ENCODE measurements at places on chromosomes 12 and 14.
A peak's percentile ranks its signal among the peaks of the same experiment; 100 is the strongest.

GRCh38 chr12:120264904-120265472, 542 bp downstream of the PXN start:
- no peak for DNase-seq

- DNase-seq = no peak
Observed at GRCh38 chr14:77316872-77317301, 3.8 kb downstream of the POMT2 start.

DNA sequence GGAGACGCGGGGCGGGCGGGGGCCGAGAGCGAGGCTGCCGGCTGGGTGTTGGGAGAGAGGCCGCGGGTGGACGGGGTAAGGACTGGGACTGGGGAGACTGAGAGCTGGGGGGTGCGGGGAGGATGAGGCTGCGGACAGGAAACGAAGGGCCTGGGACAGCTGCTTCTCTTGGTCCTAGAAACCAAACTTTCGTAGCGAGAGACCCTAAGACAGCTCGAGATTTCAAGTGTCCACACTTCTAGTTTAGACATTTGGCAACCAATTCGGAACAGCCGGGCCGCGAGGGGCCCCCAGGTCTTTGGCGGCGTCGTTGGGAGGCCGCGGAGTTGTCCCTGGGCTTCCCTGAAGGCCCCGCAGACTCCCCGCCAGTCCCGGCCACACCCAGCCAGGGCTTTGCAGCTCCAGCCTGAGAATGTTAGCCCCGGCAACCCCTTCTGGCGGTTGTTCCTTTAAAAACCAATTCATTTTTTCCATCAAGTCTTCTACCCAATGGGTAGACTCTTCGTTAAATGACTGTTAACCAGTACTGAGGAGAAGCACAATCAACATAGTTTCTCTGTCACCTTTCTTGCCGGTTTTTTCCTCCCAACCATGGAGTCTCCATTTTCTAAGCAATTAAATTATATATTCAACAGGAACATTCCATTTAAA, 11.5 kb downstream of the NKX2-1 start:
- DNase-seq = no peak

DNA sequence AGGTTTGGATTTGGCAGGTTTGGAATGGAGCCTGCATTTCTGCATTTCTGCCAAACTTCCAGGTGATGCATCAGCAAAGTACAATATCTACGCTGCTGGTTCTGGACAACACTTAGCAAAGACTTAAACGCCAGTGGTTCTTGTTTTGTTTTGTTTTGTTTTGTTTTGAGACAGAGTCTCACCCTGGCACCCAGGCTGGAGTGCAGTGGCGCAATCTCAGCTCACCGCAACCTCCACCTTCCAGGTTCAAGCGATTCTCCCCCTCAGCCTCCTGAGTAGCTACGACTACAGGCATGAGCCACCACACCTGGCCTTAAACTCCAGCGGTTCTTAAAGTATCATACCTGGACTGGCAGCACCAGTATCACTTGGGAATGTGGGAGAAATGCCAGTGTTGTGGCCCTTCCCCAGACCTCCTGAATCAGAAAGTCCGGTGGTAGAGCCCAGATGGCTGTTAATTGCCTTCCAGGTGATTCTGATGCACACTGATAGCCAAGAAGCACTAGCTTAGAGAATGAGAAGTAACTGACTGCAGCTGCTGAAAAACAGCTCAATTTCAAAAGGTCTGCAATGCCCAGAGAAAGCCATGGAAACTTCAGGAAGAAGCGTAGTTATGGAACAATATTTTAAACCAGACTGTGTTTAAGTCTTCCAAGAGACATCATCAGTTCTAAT, 114.8 kb upstream of the FOXN3 start:
- DNase-seq = no peak

- no peak for DNase-seq
Observed at GRCh38 chr12:51839310-51839947, 9.1 kb downstream of the FIGNL2 start.

GRCh38 chr14:57060276-57060955, 208.3 kb downstream of the EXOC5 start:
- no peak for DNase-seq

- peak; percentile 1 for DNase-seq
Observed at GRCh38 chr14:22070119-22070982, 396.7 kb upstream of the OR4E1 start.

- peak; percentile 28 for DNase-seq
Observed at GRCh38 chr12:85923767-85924331, 49.8 kb downstream of the NTS start.

DNA sequence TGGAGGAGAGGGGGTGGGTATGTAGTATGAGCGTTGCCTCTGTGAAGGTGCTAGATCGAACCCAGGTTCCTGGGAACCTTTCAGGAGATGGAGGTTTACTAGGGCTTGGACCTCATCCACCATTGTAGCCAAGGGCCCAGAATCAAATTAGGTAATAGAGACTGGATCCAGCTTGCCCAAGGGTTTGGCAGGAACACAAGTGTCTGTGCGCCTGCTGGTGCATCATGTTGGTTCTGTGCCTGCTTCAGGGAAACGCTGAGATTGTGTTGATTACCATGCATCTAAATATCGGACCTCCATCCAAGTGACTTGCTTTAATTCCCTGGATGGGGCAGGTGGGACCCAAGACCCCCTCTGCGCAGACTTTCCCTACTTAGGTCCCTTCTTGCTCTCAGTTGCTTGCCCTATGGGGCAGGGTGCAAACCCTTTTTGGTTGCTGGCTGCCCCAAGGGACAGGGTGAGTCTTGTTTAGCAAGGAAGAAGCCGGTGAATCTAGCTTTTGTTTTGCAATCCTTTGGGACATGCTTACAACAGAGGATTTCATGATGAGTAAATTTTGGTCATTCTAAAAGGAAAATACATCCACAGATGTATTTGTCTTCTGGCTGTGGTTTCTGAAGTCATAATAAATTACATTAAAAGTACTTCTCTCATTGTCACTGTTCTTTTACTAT, 189.8 kb upstream of the PRICKLE1 start:
- peak; percentile 70 for DNase-seq

- DNase-seq = no peak
Observed at GRCh38 chr12:123760267-123760938, 1.7 kb upstream of the DNAH10 start.

DNA sequence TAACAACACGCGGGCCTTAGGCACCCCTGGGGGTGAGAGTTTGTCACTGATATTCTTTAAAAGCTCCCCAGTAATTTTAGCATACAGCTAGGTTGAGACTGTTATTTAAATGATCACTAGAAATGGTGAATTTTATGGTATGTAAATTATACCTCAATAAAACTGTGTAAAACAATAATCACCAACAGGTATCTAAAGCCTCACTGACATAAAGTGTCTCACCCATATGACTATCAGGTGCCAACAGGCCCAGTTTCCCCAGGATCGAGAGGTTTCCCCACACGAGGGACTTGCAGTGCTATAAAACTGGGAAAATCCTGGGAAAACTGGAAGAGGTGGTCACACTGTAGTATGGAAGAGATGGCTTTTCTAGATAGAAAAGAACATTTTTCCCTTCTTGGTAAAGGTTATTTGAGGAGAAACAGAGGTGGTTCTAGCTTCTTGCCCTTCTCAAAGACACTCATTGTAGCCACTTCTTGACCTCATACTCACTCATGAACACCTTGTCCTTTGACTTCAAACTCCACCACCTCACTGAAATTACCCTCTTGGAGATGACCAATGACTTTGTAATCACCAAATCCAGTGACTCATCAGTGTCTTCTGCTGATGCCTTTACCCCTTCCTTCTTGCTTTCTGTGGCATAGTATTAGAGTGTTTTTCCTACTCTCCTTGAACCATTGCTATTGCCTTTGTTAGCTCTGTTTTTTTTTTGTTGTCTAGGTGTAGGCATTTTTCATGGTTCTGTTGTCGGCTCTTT, 24.8 kb upstream of the NUBPL start:
- DNase-seq = no peak

DNA sequence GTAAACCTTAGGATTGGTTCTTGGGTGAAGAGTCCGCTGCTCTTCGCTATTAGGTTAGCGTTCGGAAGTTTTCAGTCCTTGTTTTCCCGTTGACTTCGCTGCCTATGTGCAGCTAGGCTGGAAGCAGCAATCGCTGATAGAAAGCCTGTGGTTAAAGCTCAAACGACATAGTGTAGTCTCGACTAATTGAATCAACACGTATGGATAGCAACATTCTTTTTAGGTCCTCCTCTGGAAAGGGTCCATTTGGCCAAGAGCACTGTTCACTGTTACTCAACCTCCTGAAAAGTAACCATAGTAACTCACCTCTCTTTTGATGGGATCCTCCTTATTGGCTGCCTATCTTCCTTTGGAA, 355.5 kb downstream of the SNAPC1 start:
- DNase-seq = no peak

DNA sequence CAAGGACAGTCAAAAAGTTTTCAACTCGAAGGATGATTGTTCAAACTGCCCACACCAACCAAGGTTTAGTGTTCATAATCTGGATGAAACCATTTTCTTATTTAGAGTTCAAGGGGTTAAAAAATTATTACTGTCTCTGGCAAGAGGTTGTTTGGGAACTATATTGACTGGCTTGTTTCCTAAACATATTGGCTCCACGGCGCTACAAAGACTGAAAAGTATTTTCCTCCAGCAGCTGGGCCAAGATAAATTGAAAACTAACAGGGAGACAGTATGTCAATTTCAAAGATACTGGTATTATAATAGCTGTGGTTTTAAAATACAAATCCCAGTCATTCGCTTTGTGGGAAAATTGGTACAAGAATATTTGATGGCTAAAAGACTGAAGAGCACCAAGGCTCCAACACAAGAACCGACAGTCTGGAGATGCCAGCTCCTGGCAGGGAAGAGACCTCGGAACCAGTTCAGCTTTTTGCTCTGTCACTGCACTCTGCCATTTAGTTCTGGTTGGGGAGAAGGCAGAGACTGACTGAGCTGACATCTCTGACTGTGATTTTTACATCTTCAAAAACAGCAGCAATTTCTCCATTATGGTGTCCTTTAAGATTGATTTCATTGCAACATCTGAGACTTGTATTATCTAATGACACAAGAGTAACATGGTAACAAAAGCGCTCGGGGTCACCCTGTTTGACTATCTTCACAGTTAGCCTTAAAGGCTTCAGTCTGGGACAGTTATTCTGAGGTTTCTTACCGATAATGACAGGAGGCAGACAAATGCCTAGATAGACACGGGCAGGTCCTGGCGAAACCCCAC, 62.0 kb downstream of the ST8SIA1 start:
- no peak for DNase-seq

DNA sequence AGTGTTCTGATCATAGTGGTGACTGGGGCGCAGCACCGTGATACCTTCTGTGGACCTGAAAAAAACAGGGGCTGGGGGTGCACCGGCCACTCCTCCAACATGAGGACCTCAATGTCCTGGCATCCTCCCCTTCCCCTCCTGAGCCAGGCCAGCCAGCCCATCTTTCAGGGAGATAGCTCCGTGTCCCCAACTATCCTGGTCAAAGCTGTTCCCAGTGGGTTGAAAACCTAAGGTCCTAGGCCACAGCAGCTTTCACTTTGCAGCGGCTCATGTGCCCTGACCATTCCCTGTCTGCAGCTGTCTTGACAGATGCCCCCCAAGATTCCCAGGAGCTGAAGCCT, 75.7 kb downstream of the BCL11B start:
- no peak for DNase-seq

GRCh38 chr14:63782683-63783389, 55.0 kb upstream of the SGPP1 start:
- no peak for DNase-seq

GRCh38 chr14:75711796-75712211, 50.8 kb downstream of the TTLL5 start:
- no peak for DNase-seq

GRCh38 chr14:24432259-24433131, 2.7 kb downstream of the KHNYN start:
- no peak for DNase-seq

- DNase-seq = no peak
Observed at GRCh38 chr12:55718015-55718414, 2.2 kb downstream of the BLOC1S1 start.

DNA sequence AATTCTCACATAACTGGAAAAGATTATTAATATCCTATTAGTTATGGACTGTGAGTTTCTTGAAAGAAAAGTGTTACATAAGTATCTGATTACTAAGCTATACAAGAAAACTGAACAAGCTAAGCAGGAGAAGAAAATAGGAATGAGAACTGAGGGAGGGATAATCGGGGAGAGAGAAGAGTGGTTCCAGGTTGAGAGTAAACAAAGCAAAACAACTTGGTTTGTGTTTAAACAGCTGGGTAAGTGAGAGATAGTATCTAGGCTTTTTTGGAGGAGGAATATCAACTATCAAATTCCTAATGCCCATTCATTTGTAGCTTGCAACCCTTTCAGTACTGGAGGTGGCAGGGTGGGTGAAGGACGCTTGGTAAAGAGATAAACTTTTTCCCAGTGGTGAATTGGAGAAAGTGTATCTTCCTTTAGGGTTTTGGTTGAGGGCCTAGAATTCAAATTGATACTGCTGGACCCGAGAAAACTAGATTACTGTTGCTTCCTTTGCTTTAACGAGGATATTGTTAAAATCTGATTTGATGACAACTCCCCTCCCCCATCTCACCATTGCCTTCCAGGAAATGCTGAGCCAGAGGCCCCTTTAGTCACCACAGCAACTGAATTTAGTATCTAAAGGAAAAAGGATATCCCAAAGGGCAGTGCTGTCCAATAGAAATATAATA, 2.0 kb upstream of the SLC2A3 start:
- DNase-seq = peak; percentile 66

DNA sequence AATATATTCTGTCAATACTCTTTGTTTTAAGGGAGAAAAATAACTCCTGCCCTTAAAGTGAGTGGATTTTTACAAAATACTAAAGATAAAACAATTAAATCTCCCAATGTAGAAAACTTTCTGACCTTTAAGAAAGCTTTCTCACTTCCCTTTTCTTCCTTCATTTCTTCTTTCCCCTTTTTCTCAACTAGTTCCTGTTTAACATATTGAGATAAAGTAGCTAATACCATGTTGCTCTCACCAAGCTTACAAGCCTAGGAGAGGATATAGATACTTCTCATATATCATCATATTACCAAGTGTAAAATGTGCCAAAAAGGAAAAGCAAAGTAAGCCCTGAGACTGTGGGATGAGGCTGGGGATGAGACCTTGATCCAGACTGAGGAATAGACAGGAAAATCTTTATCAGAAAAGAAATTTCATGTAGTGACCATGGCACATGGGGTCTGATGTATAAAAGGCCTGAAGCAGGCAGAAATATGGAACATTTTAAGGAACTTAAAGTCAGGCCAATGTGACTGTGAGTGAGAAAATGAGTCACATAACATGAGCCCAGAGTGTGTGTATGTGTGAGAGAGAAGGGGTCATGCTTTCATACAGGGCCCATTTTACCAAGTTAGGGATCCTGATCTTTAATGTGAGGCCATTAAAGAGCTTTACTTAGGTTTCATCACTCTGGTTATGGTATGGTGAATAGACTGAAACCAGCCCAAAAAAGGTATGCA, 1.6 kb upstream of the RPL10L start:
- DNase-seq = no peak

GRCh38 chr14:81582420-81582819, 48.8 kb upstream of the SEL1L start:
- DNase-seq = no peak

- peak; percentile 19 for DNase-seq
Observed at GRCh38 chr12:7451756-7452155, 7.8 kb upstream of the CD163L1 start.

GRCh38 chr12:92362785-92363184, 217.1 kb upstream of the BTG1 start:
- DNase-seq = no peak

Measured in NB4 (cell line).